ENCODE measurements at places on chromosomes 4 and X.

DNA sequence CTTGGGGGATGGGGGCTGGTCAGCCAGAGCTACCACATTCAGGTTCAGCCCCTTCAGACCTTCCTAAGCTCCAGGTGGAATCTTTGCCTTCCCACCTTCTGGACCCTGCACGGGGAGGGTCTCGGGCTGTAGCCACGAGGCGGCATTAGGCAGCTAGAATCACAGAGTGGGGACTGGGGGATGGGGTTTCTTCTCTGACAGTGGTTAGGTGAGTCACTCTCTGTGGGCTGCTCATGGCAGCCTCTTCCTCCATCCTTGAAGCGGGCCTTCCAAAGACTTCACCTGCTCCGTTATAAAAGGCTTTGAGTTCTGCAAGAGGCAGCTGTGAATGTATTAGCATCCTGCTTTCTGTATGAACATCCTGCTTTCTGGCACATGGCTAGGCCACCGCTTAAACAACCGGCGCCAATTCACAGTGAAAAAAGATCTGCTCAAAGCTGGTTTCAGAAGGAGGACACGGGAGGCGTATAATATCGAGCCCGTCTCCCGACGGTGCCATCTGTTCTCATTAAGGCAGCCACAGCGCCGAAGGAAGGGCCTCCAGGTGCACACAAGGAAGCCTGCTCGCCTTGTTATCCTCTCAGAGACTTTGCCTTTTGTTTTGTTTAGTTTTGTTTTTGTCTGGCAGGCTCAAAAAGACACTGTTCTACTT is 74.3 kb upstream of the IGFBP7 start:
- DNase-seq, result no peak

DNA sequence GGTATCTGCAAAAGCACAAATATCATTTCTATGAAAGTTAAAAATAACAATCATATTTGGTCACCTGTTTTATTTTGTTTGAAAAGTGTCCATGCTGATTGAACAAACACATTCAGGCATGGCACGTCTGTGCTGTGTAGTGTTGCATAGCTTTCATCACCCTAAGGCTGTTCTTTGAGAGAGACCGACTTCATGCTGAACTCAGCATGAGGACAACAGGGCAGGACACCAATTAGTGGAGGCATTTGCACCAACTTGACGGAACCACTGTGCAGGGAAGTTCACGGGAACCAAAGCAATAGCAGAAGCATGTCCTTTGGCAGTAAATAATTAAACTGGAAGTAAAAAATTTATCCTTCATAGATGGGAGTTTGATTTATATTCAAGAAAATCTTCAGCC is 158.4 kb upstream of the SLC7A11 start:
- DNase-seq, result no peak

DNA sequence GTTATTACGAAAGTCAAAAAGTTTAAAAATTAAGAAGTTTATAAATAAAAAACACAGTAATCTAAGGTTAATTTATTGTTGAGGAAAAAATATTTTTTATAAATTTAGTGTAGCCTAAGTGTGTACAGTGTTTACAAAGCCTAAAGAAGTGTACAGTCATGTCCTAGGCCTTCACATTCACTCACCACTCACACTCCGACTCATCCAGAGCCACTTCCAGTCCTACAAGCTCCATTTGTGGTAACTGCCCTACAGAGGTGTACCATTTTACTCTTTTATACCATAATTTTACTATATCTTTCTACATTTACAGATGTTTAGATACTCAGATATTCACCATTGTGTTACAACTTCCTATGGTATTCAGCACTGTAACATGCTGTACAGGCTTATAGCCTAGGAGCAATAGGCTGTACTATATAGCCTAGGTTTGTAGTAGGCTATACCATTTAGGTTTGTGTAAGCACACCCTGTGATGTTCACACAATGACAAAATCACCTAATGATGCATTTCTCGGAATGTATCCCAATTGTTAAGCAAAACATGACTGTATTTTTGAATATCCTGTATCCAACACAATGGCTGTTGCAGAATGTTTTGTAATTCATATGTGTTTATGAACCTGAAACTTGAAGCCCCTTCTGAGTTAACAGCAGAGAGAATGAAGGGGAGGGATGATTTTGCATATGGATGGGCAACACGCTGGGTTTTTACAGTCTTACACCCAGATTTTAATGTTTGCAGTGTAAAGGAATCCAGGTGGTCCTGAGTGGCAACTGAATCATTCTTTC is 3.1 kb downstream of the PPBP start:
- DNase-seq, result no peak

GRCh38 chr4:122450847-122451246 is 5.7 kb downstream of the IL2 start:
- peak; percentile 5 for DNase-seq

DNA sequence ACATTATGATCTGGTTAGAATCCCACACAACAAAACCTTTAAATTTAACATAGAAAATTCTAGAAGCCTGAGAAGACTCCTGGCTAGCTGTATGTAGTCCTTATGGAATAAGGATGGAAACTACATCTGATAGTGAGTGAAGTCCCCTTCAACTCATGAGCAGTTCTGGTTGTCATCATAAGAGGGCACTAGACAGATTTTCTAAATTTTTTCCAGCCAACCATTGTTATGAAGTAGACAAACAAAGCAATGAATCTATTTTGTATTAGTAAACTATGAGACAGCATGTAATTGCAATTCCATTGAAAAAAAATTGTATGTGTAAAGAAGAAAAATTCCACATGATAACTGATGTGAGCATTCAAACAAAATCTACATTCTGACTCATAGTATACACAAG is 35.2 kb downstream of the PWWP3B start:
- DNase-seq, result no peak

- DNase-seq, result no peak
Measured at GRCh38 chrX:6460893-6461490, 73.9 kb downstream of the VCX3A start.

DNA sequence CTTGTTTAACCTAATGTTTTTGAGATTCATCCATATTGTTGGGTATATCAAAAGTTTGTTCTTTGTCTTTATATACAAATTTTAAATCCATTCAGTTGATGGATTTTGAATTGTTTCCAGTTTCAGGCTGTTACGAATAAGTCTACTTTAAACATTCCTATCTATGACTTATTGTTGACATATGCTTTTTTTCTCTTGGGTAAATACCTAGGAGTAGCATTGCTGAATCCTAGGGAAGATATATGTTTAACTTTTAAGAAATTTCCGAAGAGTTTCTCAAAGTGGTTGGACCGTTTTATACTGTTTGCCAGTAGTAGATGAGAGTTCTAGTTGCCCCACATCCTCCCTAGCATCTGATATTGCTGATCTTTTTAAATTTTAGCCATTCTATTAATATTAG is 60.9 kb upstream of the IL13RA1 start:
- DNase-seq, result no peak

DNA sequence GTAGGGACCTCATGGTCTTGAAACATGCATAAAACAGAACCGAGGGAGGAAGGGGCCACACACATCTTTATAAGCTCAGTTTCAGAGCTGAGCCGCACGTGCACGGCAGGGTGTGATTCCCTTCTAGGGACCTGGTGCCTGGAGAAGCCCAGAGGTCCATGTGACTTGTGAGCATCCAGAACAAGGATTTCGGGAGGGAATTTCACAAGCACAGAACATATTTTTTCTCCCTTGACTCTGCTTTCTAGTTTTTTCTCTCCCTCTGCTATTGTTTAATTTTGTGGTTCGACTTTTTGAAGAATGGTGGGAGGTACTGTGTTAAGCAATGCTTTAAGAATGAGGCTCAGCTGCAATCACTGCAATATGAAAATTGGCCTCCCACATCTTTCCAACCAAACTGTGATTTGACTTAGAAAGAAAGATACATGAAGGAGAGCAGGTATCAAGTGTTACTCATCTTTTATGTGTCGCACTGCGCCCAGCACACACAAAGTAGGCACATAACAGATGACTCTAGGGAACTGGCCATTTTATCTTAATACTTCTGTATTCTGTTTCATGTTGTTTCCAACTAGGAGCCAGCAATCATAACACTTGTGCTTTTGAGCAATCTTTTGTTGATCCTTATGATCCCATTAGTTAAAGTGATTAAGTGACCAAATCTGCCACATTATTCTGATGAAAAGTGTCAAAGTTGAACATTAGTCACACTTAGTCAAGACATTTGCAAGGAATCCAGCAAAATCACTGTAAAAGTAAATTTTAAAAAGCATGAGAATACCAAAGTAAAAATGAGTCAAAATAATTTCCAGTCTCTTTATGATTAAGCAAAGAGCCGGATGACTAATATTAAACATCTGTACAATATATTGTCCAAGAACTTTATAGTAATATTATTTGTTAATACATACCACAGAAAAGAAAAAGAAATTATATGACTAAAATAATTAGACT is 86.4 kb downstream of the SHISA3 start:
- no peak for DNase-seq

- DNase-seq, result no peak
Measured at GRCh38 chrX:29911673-29912072, 303.7 kb upstream of the MAGEB2 start.

DNA sequence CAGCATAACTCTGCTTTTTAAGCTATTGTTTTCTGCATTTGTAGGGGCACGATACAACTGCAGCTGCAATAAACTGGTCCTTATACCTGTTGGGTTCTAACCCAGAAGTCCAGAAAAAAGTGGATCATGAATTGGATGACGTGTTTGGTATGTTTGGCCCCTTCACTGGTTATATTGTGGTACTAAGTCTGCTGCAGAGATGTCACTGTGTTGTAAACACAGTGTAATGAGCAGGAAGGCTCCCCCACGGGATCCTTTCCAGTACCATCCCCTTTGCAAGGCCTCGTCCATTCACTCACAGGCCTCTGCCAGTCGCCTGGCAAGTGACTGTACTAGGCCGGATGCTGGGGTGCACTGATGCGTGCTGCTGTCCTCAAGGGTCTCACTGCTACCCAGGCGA is 13.8 kb downstream of the CYP4V2 start:
- no peak for DNase-seq

- no peak for DNase-seq
Measured at GRCh38 chr4:58600290-58600689, 1490.1 kb upstream of the IGFBP7 start.

GRCh38 chr4:151675411-151675971 is 85.3 kb downstream of the GATB start:
- no peak for DNase-seq

DNA sequence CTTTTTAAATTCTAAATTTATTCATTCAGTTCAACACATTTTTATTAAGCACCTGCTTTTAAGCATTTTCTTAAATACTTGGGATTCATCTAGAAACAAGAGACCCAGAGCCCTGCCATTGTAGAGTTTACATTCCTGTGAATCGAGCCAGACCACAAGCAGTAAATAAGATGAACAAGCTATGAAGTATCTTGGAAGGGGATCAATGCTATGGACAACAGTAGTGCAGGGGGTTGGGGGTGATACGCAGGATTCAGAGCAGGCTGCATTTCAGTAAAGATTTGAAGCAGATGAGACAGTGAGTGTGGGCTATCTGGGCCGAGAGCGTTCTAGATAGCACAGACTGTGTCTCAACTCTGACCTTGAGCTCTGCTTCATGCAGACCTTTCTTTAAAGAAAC is 35.1 kb downstream of the CLDN22 start:
- DNase-seq, result no peak

DNA sequence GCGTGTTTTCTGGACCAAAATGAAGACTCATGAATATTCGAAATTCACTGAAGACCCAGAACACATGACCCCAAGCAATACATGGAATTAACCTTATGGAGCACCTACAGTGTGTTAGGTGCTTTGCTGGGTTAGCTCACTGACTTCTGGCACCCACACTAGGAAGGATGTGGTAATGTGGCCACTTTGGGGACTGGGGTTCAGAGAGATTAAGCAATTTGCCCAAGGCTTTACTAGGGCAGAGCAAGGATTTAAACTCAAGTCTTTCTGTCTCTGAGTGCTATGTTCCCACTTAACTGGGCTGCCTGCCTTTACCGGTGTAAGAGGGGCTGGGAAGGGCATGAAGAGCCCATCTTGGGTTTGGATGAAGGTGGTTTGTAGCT is 162.0 kb upstream of the ATP6AP2 start:
- no peak for DNase-seq

DNA sequence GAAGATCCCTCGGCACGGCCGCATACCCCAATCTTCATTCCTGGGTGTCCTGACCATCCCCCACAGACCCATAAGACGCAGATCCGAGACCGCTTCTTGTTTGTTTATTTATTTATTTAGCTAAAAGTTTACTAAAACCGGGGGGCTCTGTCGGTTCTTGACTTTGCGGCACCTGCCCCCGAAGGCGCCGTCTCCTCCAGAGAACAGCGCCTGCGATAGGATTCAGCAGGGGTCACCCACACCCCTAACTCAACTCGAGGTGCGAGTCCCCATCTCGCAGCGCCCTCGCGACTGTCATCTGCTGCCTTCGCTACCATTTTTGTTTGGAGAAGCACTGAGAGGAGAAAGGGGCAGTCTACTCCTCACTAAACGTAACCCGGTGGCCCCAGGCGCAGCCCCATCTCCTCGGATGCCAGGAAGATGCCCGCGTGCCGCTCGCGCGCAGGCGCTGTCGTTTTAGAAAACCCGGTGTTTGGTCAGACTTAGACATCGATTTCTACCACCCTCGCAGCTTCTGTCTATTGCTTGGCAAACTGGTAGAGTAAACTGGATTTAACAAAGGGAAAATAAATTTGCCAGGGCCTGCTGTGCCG is 18.9 kb upstream of the GPR101 start:
- no peak for DNase-seq
